ENCODE measurements at places on chromosomes 7 and 10.

GRCh38 chr7:4265066-4265465, 417.0 kb upstream of the FOXK1 start:
- DNase-seq, result no peak

DNA sequence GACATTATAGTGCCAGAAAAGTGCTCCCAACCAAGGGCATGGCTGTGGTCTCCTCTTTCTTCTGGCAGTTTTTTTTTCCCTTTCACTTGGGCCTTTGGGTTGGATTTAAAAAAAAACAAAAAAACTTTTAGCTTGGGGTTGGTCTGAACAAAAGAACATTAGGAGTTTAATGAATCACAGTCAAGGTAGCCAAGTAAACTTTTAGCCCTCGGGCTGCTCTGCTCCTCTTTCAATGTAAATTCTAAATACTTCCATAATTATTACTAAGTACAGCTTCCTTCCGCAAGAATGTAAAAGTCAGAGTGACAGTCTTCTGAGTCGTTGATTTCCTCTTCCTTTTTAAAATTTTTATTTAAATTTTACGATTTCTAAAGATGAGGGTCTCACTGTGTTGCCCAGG, 79.2 kb downstream of the NRF1 start:
- no peak for DNase-seq

DNA sequence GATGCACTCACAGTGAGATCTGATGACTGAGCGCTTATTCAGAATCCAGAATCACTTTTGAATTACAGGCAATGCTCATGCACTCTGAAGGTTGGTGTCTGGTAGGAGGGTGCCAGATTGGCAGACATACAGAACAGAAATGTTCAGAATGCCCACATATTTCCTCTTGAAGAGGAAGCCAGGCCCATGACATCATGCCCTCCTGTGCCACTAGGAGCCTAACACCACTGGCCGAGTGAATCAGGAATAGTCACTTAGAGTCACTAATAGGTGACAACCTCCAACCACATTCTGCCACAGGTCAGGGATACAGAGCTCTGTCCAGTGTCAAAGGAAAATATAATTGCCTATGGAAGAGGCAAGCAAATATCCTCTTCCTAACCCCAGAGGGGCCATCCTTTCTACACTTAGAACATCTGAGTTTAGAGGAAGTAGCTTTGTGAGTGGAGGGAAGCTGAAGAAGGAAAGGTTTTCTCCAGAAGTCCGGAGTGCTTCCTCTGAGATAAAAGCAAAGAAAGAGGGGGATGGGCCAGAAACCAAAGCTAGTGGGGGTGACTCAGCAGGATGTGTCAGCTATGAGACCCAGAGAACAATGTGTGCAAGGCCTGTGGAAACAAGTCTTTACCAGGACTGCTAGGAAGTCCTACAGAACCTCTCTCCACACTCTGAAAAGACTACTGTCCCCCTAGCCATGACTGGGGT, 838.8 kb downstream of the GRID1 start:
- no peak for DNase-seq

DNA sequence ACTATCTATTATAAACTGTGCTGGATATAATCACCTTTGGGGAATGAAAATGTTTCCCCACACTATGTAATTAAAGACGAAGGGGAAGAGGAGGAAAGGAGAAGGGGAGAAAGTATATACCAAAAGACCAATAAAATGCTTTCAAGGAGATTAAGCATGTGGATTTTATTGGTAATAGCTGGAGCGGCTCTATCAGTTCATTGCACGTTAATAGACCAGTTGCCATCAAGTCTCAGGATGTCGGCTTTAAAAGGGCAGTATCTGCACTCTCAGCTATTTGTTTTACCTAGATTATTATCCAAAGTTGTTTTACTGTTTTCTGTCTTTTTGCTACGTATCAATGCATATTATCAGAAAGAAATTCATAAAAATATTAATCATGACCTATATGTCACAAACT, 9.0 kb downstream of the ETV1 start:
- no peak for DNase-seq

DNA sequence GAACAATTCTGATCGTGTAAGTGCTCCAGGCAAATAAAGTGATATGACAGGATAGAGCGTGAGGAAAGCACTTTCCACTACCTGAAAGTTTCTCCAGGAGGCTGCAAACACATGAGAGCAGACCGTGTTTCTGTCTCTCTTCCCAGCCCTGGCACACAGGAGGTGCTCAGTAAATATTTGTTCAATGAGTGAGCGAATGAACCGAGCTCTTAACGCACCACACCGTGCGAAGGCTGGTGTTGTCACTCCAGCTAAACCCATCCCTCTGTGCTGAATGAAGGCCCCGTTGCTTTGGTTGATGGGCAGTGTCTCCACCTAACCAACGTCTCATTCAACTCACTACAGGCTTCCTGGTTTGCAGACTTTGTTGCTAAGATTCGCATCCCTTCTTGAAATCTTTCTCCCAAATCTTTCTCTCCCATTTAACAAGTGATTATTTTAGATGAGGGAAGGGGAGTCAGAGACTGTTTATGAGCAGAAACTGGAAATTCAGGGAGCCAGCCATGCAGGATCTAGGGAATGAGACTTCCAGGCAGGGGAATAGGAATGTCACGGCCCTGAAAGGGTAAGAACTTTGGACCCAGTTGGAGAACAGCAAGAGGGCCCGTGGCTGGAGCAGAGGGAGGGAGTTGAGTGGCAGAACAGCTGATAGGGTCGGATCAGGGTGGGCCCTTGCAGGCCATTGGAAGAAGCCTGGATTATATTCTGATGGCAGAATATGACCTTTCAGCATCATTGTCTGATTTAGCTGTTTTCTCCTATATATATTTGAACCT, 282.6 kb downstream of the CAMK1D start:
- no peak for DNase-seq

- no peak for DNase-seq
Measured at GRCh38 chr10:59864141-59864962, 42.0 kb downstream of the CCDC6 start.

- DNase-seq, result no peak
Measured at GRCh38 chr10:112052166-112052565, 131.4 kb downstream of the GPAM start.
